AG04450 (cell line): ENCODE measurements at places on chromosomes 1 and 21.

GRCh38 chr1:212238552-212238951 lies 46.7 kb upstream of the PPP2R5A start:
- DNase-seq: no peak

DNA sequence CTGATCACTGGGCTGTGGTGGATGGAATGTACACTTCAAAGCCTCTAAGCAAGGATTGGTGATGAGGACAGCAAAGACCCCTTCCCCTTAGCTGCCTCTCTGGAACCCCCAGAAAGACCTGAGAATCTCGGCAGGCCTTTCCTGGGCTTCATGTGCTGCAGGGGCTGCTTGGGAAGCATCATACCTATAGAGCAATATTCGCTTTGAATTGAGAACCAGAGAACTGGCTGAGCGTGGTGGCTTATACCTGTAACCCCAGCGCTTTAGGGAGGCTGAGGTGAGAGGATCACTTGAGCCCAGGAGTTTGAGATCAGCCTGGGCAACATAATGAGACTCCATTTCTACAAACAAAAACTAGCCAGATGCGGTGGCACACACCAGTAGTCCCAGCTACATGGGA lies 22.0 kb downstream of the CSF1 start:
- DNase-seq: no peak

DNA sequence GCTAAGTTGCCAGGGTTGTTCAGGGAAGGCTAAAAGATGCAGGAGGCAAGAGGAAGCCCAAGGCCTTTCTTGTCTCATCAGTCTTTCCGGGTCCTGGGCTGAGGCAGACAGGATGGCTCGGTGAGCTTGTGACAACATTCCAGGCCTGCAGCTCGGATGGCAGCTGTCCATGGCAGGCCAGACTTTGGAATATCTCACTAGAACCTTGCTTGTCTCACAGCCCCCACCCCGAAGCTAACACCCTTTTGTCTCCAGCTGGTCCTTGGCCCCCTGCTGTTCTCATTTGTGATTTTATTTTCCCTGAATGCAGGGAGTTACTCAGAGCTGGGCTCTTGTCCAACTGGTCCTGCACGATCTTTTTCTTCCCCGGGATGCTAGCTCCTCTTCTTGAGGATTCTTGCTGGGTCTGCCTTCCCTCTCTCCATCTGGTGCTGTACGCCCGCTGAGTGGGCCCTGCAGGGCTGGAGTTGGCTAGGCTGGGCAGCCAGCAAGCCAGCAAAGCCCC lies 477.2 kb upstream of the CAMK1G start:
- no peak for DNase-seq

DNA sequence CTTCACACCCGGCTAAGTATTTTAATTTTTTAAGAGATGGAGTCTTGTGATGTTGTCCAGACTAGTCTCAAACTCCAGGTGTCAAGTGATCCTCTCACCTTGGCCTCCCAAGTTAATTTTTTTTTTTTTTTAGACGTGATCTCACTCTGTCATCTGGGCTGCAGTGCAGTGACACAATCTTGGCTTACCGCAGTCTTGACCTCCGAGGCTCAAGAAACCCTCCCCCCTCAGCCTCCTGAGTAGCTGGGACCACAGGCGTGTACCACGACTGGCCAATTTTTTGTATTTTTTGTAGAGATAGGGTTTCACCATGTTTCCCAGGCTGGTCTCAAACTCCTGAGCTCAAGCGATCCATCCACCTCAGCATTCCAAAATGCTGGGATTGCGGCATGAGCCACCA lies 11.7 kb upstream of the IFNLR1 start:
- DNase-seq: no peak

- no peak for DNase-seq
Observed at GRCh38 chr1:31657020-31657804, 12.5 kb upstream of the PEF1 start.

DNA sequence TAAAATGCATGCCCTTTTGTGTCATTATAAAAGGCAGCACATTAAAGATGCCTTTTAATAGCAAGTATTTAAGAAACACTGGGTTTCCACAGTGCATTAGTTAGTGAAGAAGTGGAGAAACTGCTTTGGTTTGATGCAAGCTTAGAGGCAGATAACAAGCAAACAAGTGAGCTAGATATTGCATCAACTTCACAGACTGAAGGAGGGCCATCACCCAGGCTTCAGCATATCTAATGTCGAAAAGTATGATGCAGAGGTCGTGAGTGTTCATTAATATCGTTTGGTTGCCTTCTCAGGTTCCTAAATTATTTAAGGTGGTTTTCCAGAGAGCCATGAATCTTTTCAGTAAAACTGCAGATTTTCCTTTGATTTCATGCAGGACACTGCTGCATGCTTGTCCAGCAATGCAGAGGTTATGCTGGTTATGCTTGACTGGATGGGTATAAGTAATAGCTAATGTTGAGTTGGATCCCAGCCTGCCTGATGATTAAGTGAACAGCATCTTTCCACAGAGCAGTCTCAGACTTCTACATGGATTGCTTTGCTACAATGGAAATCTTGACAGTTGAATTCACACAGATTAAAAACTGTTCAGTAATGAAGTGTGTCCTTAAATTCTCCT lies 69.7 kb upstream of the IPO9 start:
- DNase-seq: no peak

DNA sequence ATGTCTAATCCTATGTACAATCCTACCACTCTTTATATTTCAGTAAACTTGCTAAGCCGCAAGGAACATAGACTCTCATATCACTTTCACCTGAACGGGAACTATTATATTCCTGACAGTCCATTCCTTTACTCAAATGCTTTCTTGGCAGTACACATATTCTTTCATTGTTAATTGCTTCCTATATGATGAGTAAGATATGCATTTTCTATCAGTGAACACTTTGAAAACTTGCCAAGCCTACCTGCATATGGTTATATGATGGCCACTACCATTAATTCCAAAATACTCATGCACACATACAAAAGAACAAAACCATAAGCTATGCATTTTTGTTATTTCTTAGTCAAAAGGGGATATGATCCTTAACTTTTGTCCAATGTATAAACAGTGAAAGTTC lies 341.5 kb downstream of the VAV3 start:
- DNase-seq: no peak

GRCh38 chr1:79151006-79151796 lies 144.7 kb upstream of the ADGRL4 start:
- DNase-seq: no peak
